Peyer's patch (tissue), 4 donors: ENCODE measurements at places on chromosomes 7 and 10. TPM values are rescaled to one million over a fixed set of nuclear protein-coding genes. Genes with fewer than 3 reads are reported as not detected.
A peak's percentile ranks its signal among the peaks of the same experiment; 100 is the strongest.

- no peak for DNase-seq
Observed at GRCh38 chr10:48653944-48654698, 30.6 kb upstream of the WDFY4 start.

DNA sequence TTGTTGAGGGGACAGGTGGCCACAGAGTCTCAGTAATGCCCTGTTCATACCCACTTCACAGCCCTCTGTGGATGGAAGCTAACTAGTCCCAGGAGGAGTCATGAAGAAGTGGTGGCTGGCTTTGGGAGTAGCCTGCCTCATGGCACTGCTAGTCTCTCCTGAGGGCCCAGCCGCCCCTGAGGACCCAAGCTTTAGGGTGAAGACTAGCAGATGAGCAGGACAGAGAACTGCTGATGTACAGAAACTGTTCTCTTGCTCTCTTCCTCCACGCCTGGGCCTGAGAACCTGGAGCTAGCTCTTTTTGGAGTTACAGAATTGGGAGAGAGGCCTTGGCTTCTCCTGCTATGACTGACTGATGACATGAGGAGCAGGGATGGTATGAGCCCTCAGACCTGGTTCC lies 99.2 kb downstream of the RAMP3 start:
- no peak for DNase-seq

DNA sequence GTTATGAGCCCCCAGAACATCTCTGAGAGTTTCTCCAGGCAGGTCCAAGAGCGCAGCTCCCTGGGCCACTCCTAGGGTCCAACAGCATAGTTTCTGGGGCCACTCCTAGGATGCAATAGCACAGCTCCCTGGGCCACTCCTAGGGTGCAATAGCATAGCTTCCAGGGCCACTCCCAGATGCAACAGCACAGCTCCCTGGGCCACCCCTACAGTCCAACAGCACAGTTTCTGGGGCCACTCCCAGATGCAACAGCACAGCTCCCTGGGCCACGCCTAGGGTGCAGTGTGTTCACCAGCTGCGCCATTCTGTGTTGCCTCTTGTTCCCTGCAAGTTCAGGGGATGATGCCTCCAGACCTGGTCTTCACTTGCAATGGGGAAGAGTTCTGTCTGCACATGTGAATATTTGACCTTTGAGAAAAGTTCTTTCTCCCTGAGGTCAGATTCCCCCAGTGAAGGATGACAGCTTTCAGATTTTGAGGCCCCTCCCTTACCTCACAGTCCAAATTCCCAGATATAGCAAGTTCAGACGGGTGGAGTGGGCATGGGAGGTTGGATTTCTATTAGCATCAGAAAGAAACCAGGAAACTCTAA lies 43.0 kb upstream of the LEP start:
- DNase-seq, result no peak

- DNase-seq, result no peak
Observed at GRCh38 chr10:88889559-88890337, 9.7 kb downstream of the STAMBPL1 start.

- DNase-seq, result no peak
Observed at GRCh38 chr10:114432566-114433093, 28.3 kb upstream of the AFAP1L2 start.

DNA sequence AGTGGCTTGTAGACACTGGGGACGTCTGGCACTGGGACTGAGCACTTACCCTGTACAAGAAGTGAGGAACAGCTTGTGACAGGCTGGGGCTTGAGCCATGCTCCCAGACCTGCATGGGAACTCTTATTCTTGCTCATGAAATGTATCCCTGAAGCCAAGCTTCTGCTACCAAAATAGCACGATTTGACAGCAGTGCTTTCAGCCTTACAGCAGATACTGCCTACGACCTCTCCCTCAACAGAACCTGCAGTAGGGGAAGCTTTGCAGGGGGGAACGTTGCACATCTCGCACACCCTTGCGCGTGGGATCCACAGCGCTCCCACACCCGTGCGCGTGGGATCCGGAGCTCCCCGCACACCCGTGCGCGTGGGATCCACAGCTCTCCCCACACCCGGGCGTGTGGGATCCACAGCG lies 88.0 kb downstream of the CREM start:
- DNase-seq, result no peak

GRCh38 chr7:21927693-21928092 lies 18.0 kb downstream of the CDCA7L start:
- no peak for DNase-seq

The MSRB2 gene
- 15.2 TPM for total RNA-seq

DNA sequence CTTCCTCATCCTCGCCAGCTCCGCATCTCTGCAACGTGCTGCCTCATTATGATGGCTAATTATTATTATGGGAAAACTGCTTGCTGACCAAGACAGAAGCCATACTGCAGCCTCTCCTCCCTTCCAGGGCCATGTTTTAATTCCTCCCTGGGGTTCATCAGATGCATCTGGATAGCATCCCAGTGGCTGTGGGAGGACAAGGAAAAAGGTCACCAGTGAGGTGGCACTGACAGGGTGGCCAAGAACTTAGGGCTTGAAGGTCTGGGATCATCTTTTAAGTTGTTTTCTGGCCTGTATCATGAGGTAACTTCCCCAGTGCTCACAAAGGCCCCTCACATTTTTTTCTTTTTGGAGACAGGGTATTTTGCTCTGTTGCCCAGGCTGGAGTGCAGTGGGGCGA lies 39.6 kb downstream of the KCNH2 start:
- DNase-seq, result no peak

DNA sequence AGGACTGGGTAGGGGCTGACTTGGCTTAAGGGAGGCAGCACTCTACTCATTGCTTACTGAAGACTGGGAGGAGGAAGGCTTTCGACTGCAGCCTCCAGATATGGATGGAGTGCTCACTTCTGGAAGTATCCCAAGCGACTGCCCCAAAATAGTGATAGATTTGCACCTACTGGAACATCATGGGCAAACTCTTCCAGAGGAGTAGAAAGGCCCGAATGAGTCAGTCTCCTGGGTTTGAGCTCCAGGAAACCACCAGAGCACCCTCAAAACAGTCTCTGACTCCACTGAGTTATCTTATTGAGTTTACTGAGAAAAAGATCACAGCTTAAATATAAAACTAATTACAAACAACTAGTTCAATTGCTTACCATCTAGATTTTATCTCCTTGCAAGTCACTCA lies 37.2 kb upstream of the PDLIM1 start:
- DNase-seq, result no peak

- no peak for DNase-seq
Observed at GRCh38 chr7:12709726-12710502, 22.5 kb downstream of the ARL4A start.

The LMOD2 gene
- not detected for total RNA-seq

DNA sequence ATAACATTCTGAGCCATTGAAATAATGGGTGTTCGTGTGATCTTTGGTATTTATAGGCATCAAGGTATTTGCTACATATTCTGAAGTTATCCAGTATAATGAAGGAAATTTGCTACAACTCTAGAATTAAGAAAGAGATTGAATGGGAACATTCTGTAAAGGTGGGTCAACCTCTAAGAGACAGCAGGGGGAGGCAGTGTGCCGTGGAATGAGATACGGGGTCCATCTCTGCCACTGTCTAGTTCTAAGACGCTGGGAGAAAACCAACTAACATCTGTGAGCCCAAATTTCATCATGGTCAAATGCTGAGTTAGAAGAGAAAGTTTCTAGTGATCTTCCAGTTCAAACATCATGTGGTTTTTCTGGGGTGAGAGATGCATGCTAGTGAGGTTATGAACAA lies 368.9 kb downstream of the SORCS1 start:
- no peak for DNase-seq

The GJD4 gene
- not detected for total RNA-seq

The FGL2 gene
- total RNA-seq, result 25.7 TPM

GRCh38 chr7:132738254-132738653 lies 162.0 kb upstream of the PLXNA4 start:
- no peak for DNase-seq

The PARP12 gene
- 181 TPM for total RNA-seq

The PAPOLB gene
- not detected for total RNA-seq

DNA sequence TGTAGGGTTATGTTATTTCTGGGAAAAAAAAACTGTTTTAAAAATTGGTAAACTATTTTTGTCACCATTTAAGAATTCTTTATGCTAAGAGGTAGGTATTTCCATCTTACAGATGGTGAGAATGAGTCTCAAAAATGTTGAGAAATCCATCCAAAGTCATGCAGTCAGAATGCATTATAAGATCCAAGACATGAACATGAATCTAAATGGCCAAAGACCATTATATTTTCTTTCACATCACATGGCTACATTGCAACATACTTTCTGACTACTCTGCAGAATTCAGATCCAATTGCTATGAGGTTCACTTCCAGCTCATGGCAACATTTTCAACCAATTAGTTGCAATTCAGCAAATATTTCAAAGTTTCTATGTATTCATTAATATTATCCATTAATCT lies 181.2 kb downstream of the TWIST1 start:
- DNase-seq, result no peak

The OR2A42 gene
- not detected for total RNA-seq

The KIAA1217 gene
- total RNA-seq, result 66.8 TPM

The LRIT1 gene
- total RNA-seq, result not detected

The WIPF3 gene
- total RNA-seq, result 0.66 TPM

- DNase-seq, result no peak
Observed at GRCh38 chr10:126561294-126561920, 109.1 kb downstream of the C10orf90 start.

- no peak for DNase-seq
Observed at GRCh38 chr7:11170863-11171568, 197.3 kb downstream of the PHF14 start.

DNA sequence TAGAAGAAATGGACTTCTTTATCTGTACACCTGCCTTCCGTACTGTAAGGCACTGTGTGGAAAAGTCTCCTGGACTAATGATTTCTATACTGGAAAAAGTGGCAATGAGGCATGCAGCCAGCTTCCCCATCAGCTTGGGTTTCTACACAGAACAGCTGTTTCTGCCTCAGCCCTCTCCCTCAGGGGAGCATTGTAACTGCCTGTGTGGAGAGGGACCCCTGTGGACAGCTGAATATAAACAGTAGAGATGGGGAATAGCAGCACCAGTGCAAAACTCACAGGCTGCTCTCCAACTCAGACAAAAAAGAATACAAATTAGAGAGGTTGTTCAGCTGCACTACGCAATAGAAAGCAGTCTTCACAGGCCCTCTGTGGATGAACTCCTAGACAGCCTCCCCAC lies 451.3 kb upstream of the MBL2 start:
- no peak for DNase-seq

DNA sequence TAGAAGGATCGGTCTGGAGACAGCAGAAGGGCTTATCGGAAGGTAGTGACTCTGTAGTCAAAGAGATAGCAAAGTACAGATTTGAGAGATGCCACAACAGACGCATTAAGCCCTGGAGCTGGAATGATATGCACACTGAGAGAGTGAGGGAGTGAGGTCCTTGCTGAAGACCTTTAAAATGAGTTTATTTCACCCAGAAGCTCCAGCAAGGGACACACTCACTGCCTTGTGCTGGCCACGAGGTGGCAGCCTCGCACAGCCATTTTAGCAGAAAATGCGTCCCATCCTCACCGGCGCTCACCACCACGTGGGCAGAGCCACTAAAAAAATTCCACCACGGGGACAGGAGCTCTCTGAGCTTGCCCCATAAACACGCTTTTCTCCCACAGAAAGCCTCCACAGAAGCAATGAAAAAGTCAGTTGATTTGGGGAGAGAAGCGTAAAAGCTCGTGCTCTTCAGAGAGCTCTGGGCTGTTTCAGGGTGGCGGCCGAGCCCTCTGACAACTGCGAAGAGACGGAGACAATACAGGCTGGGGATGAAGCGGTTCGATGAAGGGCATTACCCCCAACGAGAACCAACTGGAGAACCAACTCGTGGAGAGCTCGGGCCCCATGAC lies 163.0 kb upstream of the KLF14 start:
- peak; percentile 85 for DNase-seq

- DNase-seq, result no peak
Observed at GRCh38 chr10:48568546-48568945, 36.3 kb downstream of the ARHGAP22 start.

DNA sequence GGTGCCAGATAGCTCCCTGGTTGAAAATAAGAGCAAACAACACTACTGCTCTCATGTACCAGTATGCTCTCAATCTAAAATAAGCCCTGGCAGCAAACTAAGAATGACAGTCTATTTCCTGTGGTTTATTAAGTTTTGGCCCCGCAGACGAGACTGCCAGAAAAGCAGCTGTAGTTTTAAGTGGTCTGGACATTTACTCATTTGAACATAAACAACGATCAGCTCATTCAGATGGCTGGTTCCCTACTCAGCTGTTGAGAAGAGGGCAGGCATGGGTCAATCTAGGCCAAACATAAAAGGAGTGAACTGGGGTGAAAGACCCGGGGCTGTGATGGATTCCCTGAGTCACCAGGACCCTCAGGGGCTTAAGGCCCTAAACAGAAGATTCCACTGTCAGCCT lies 4.5 kb downstream of the TRIL start:
- no peak for DNase-seq

The SFMBT2 gene
- 26.4 TPM for total RNA-seq

The PHYHIPL gene
- 10.1 TPM for total RNA-seq

GRCh38 chr10:113718969-113719822 lies 32.3 kb upstream of the PLEKHS1 start:
- no peak for DNase-seq

- DNase-seq, result no peak
Observed at GRCh38 chr7:50145801-50146338, 52.8 kb upstream of the ZPBP start.

DNA sequence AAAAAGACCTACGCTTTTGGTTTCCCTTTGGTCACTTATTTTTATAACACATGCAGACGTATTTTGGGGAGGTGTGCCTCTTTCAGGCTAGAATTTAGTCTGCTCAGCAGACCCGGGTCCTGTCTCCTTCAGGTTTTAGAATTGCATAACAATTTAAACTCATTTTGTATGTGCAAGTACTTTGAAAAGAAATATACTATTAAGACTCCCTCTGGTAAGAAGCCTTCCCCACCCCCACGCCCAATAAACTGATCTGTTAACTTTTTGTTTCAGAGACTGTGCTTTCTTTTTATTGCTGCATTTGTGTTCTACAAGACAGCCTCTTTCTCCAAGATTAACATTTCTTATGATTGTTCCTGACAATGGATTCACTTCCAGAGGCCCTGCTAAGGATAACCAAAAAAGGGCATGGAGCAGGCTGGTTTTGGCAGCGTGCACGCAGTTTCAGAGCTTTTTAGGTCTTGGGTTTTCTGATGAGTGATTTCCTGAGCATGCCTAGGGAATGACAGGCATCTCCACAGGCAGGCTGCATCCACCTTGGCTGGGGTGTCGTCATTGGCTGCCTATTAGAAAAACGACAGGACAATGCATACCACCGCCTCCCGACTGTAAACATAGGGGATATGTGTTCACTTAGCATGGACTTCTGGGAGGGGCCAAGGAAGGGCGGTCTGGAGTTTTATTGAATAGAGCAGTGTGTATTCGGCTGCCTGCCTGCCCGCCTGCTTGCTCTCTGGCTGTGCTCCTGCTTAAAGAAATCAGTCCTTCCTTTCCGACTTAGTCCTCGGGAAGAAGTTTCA lies at the start of gene CALD1:
TSS of gene CALD1 (plus strand) at position 694 of the 800 bp plus-strand sequence. CDS start 88,100 bp downstream, outside the sequence.
- peak; percentile 69 for DNase-seq

- no peak for DNase-seq
Observed at GRCh38 chr7:101112233-101112632, 14.7 kb upstream of the SERPINE1 start.
